ENCODE measurements at places on chromosomes 5 and 9. TPM values are rescaled to one million over a fixed set of nuclear protein-coding genes. Genes with fewer than 3 reads are reported as not detected.

The GKAP1 gene
- polyA plus RNA-seq, result 18.4 TPM

DNA sequence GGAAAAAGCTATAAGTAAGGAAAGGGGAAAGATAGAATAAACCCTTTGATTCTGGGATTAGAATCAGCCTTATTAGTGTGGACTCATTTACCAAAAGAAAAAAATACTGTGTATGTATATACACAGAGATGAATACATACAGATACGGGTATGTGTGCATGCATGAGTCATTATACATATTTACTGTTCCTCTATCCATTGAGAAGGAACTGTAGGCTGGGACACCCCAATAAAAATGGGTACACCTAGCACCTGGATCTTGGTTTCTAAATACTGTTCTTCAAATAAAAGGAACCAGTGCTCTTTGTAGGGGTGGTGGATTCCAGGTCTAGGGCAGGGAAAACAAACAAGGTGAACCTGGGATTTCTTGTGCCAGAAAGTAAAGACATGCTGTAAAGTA, 48.3 kb downstream of the WHRN start:
- no peak for DNase-seq

DNA sequence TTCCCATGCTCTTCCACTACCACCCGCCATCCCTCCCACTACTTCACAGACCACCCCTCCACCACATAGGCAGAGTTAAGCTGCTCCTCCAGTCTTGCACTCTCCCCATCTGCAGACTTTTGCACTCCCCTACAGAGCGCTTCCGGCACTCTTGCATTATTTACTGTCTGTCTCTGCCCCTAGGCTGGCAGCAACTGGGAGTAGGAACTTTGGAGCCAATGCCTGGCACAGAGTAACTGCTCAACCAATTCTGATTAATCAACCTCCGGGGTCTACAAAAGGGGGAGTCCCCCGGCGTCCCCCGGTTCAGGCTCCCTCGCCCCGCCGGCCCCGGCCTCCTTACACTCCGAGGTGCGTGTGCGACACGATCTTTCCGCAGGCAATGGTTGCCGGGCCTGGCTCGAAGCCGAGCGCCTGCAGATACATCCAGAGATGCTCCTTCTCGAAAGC, 498 bp downstream of the HAUS6 start:
- DNase-seq, result no peak

The NRARP gene
- 6.4 TPM for polyA plus RNA-seq

DNA sequence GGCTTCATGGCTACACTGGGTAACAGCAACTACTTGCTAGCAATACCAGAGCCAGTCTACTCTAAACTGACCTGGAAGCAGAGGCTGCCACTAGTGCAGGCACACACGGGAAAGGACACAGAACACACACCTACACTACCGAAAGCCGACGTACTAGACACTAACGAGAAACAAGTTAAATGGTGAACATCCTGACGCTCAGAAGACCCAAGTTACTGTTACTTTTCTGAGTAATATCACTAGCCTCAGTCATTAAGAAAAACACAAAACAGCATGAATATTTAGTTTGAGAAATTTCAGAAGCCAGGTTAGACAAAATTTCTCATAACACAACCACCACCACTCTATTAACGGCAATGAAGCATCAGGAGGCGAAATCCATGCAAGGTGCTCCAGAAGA, 44.5 kb downstream of the CAMSAP1 start:
- no peak for DNase-seq

GRCh38 chr9:120256146-120256545, 323.8 kb downstream of the CDK5RAP2 start:
- DNase-seq, result no peak

DNA sequence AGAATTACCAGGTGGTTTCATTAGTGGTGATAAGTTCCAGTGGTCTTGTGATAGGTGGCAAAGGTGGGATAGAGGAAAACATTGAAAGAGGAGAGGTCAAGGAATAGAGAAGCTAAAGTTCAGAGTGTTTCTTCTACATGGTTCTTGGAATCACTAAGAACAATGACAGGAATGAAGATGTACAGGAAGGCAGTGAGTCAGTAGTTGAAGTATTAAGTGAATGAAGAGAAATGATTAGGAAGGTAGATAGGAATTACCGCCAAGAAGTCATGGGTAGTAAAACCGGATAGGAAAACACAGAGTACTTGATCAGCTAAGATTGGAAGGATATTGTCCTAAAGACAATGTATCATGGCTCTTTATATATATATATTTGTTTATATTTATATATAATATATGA, 37.9 kb upstream of the RASA1 start:
- DNase-seq, result no peak

DNA sequence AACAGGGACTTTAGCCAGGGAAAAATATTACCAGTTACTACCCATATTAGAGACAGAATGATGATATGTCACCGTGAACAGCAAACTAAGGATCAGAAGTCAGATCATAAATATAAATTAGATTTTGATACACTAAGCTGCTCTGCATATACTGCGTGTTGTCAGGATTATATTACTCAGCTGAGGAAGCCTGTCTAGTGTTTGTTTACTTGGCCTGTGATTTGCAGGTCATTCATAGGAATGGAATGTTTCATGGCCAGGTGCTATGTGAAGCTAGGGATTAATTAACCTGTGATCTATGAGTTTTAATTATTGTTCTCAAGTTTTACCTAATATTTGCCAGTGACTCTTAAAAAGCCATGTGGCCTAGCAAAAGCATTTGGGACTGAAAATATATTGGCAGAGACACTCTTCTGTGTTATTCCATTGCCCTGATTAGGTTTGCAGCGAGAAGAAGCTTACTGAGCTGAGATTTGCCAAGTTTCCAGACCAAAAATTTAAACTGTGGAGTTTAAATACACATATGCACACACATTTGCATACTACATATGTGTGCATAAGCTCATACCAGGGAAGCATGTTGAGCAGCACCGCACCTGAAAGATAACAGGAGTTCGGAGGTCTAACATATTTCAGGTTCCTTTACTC, 496.3 kb upstream of the GRIA1 start:
- DNase-seq, result no peak

The GPRIN1 gene
- 1.8 TPM for polyA plus RNA-seq

The NMUR2 gene
- 0.19 TPM for polyA plus RNA-seq

DNA sequence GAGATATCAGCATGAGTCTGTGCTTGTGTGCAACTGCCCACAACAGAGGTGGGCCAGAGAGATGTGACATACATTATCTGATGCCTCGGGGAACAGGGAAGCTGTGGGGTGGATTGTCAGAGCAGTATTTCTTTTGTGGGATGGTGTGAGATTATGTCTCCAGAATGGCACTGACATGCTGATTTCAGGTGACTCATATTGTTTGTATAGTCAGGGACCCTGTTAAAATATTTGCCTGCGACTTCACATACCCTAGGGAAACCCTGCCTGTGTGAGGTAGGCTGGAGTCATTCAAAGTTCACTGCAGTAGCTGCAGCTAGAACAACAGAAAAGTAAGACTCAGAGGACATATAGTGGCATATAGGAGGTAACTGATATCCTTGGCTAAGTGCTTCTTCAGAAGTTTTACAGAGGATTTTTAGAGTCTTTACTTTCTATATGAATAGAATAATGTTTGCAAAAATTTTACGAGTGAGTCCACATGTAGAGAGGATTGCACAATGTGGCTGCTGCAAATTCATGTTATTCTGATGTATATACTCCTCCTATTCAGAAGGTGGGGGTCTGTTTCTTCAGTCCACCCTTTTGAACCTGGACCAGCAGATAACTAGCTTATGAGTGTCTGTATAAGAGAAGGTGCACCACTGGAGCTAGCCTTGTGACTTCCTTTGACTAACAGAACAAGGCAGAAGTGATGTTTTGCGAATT, 89.3 kb downstream of the MACIR start:
- DNase-seq, result no peak

DNA sequence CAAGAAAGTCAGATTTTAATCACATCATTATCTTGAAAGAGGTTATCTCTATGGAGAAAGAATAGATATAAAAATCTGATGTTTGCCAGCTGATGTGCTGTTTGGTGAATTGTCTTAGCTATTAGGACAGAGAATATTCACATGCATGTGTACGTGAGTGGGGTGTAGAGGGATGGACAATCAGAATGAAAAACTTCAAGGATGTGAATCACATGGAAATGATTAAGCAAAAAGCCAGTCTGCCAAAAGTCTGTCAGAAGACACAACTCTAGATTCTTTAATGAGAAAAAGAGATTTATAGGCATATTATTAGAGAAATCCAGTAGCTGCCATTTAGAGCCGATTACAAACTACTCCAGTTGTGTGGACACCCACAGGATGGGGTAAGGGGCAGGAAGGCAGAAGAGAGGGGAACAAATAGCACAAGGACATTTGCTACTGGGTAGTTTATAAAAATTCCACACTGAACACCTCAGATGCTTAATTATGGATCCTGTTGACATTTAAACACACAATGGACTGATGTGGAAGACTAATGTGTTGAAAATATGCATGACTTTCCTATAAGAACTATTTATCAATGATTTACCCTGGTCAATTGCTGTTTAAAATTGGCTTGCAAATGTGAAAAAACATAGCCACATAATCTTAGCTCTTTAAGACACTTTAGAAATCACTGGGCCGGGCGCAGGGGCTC, 127.4 kb downstream of the PTTG1 start:
- no peak for DNase-seq

The PCDHGA3 gene
- polyA plus RNA-seq, result 3.1 TPM

The SPATA31D3 gene
- not detected for polyA plus RNA-seq

- DNase-seq, result no peak
Measured at GRCh38 chr5:85108471-85108870, 723.8 kb upstream of the EDIL3 start.

GRCh38 chr9:132487351-132487791, 77.4 kb downstream of the CFAP77 start:
- no peak for DNase-seq

- no peak for DNase-seq
Measured at GRCh38 chr9:133349965-133350616, 2.1 kb downstream of the RPL7A start.

Measured in right renal cortex interstitium (tissue), 3 donors.